ENCODE measurements at places on chromosomes 2 and 18. TPM values are rescaled to one million over a fixed set of nuclear protein-coding genes. Genes with fewer than 3 reads are reported as not detected.

TUBA3E gene
- not detected for total RNA-seq

ALPG gene
- not detected for total RNA-seq

LHCGR gene
- total RNA-seq: not detected

PSMD14 gene
- 67.9 TPM for total RNA-seq

CYP27C1 gene
- 0.36 TPM for total RNA-seq

Data from cardiac atrium fibroblast (primary cell).